ENCODE measurements at places on chromosomes 5 and 9. TPM values are rescaled to one million over a fixed set of nuclear protein-coding genes. Genes with fewer than 3 reads are reported as not detected.

SHOC1 gene
- total RNA-seq = not detected

CD180 gene
- total RNA-seq = 0.31 TPM

LMX1B gene
- total RNA-seq = not detected

AK1 gene
- 22.5 TPM for total RNA-seq

IL9 gene
- not detected for total RNA-seq
